ENCODE measurements at places on chromosomes 5 and 9.

- DNase-seq, result no peak
These were observed 53.0 kb upstream of the BOD1 start for GRCh38 chr5:173669483-173669882.

DNA sequence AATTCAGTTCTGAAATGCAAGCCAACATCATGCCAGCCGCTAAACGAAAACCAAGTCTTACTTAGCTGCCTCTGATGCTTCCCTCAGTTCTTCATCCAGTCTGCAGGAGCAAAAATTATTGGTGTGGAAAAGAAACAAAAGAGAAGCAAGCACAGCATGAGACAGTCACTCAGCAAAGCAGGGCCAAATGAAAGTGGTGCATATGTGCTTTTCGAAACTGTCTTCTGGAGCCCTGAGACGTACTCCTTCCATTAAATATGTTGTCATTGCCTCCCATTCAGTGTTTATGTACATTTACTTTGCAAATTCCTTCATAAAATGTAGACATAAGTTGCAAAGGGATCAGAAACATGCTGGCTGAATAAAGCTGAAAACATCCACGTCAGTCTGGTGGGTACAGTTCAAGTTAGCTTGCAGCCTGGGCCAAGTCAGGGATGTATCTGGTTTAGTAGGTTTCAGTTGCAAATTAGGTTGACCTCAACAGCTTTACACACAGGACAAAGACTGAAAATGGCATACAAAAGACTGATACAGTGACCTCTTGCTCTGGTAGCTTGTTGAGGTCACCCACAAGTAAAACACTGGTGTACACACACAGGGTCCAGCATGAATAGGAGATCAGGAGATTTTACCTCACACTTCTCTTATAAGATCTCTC, 139.7 kb upstream of the PCA3 start:
- no peak for DNase-seq

DNA sequence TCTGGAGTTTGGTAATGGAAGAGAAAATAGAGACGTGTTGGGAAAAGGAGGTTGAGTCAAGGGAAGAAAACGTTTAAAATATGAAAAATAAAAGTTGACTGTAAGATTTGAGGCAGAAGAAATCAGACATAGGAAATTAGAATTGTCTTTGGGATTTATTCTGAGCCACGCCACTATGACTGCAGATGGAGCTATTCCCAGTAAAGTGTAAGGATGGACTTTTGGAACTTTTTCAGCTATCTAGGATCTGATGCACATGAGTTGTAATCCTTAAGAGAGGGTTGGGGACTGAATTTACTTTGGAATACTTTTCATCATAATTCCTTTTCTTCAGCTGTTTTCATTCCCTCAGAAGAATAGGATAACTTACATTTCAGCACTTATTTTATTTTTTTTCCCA, 336.7 kb downstream of the FAM170A start:
- no peak for DNase-seq

DNA sequence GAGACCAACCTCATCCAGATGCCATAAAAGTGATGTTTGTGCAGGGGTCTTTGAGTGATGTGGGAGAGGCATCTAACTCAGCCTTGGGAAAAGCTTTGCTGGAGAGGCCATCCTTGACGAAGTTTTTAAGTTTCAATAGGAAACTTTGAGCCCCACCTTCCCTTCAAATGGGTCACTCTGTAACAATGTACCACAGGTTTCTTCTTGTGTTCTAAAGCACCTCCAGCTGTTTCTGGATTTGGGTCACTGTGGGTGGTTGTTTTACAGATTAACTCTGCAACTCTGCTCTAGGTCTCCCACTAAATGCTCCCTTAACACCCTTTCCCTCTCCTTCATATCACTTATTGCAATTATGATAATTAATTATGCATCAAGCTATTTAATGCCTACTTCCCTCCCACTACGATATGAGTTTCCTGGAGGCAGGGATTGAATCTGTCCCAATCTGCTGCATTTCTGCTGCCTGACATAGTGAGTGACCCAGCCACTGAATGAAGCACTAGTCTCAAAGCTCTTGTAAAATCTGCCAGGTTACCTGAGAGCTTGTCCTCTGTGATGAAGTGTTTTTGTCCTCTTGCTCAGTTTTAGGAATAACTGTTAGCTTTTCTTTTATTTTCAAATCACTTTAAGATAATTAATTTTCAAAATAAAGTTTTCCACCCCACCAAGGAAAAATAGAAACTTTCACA, 60.5 kb upstream of the PUM3 start:
- no peak for DNase-seq

- DNase-seq, result no peak
These were observed 52.1 kb upstream of the FSTL4 start for GRCh38 chr5:133664422-133664821.

GRCh38 chr5:55110217-55110616, 7.8 kb downstream of the GZMA start:
- DNase-seq, result no peak

- no peak for DNase-seq
These were observed 54.4 kb downstream of the CMYA5 start for GRCh38 chr5:79743846-79744605.

- DNase-seq, result no peak
These were observed 66.9 kb downstream of the ENTREP1 start for GRCh38 chr9:69391946-69392345.

- no peak for DNase-seq
These were observed 342.3 kb downstream of the PLK2 start for GRCh38 chr5:58117542-58117941.

GRCh38 chr5:181184845-181185216, 20.2 kb downstream of the TRIM7 start:
- DNase-seq, result no peak

DNA sequence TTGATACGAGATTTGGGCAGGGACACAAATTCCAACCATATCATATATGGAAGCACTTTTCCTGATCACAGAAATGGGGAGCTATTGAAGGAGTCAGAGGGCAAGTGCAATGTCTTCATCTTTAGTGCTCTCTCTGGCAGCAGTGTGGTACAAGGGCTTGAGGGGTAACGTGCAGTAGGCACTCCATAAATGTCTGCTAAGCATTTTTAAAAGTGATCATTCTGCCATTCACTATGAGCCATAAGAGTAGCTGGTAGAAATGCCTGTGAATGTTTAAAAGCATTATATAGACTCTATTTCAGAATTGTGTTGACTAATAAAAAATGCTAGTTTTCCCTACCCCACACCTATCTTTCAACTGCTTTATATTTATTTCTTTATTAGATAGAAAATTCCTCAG, 61.1 kb upstream of the DHFR start:
- DNase-seq, result no peak

DNA sequence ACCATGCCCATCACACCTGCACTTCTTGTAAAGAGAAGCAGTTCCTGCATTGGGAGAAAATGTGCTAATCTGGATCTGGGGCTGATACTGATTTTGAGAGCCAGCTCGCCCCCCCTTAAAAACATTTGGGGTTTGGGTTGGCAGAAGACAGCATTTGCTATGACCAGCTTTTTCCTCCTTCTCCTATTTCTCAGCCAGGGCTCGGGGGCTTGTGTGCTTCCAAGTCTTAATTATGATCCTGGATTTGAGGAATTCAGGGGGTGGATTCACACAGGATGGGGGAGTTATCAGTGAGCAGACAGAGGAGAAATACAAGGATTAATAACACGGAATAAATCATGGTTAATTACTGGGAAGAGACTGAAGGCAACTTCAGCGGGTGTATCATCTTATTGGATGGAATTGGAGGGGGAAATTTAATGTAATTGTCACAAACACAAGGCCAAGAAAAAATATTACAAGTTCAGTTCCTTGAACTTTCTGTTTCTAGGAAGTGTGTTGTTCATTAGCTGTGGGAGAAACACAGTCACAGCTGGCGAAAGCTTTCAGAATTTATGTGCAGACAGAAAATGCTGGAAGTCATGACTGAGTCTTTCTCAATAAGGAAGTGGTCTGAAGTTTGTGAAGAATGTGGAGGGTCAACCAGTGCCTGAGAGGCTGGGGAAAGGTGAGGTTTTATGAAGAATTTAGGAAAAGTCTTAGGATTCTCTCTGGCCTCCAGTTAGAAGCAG, 15.3 kb downstream of the C9orf152 start:
- DNase-seq, result no peak

DNA sequence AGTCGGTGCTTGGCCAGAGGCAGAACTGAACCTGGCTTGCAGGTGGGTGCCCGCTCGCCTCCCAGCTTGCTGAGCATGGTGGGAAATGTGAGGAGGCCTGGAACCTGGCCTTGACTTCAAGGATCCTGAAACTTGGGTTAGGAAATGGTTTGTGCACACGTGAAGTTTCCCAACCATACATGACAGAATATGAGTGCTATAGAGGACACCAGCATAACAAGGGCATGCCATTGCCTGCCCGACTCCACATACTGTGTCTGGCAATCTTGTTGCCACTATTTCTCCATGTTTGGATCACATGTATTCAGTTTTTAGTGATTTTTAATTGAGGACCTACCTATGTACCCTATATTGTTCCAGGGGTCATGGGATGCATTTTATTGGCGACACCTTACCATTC, 177.6 kb upstream of the ANKRD55 start:
- no peak for DNase-seq

DNA sequence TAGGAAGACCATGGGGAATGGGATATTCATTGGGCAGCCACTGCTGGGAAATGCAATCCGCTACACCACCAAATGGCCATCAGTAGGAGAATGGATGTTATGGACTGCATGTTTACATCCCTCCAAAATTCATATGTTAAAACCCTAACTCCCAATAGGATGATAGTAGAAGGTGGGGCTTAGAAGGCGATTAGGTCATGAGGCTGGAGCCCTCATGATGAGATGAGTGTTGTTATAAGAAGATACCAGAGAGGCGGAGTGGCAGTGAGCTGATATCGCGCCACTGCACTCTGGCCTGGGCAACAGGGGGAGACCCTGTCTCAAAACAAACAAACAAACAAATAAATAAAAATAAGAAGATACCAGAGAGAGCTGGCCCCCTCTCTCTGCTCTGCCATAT, 16.1 kb upstream of the GTF3C5 start:
- DNase-seq, result no peak

- no peak for DNase-seq
These were observed 255.5 kb downstream of the FANCC start for GRCh38 chr9:95061916-95062595.

DNA sequence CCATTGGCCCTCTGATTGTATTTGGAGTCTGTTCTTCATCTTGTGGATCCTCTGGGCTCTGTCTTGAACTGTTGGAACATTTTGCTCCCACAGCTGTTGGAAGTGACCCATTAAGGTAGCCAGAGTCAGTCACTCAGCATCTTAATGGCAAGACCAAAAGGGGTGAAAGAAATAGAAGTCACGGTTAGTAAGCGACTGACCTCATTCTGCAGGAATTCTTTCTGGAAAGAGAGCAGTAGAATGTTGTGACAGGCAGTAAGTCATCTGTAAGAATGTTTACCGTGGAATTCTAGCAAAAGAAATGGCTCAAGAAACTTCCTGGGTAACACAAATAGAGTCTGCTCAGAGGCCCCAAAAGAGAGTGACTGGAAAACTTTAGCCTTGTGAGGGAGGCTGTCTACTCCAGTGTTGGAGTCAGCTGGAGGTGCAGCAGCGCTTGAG, 28.6 kb upstream of the TNC start:
- no peak for DNase-seq

GRCh38 chr5:166712447-166713185, 1578.8 kb upstream of the WWC1 start:
- DNase-seq, result no peak

DNA sequence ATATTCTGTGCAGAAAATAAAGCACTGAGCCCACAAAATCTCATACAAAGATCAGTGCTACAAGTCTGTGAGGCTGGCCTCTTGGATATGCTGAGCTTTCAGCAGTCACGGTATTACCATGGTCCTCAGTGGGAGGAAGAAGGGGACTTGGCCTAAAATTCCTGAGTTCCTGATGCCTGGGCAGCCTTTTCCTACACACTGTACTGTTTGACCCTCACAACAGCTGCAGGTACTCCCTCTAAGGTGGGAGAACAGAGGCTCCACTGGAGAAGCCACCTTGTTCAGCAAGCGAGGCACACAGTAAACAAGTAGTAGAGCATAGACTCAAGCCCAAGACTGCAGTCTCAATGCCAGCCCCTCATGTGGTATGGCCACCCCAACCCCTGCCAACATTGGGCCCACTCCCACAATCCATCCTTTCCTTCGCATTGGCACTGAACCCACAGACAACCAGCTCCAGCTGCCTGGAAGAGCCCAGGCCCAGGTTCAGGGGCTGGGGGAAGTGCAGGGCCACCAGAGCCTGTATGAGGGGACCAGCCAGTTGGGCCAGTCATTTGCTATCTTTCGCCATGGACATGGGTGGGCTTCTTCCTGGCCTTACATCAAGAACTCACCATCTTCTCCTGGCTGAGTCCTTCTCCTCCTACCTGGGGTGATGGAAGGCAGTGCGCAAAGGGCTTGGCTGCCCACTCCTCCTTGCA, 14.3 kb downstream of the ACSL6 start:
- DNase-seq, result no peak

DNA sequence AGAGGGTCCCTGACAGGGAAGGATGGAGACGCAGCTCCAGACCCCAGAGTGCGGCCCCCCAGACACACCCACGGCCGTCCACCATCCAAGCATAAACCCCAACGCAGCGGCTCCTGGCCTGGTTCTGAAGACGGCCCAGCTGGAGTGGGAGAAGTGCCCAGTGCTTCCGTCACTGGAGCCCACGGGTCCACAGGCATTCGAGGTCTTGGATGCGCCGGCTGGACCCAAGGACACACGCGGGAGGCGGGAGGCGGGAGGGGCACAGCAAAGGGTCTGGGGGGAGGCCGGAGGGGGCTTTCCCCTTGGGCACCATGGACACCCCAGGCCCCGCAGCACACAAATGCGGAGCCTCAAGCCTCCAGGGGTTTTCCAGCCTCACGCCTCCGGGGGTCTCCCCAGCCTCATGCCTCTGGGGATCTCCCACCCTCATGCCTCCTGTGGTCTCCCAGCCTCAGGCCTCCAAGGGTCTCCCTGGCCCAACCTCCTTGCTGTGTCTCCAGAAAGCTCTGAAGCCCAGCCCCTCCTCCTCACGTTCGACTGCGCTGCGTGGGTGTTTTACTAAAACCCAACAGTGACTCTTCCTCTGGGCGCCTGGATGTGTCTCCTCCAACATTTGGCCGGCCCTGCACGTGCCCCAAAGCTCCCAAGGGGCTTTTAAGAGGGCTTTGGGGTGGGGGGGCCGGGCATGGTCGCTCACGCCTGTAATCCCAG, 15.2 kb downstream of the EXD3 start:
- DNase-seq, result no peak

DNA sequence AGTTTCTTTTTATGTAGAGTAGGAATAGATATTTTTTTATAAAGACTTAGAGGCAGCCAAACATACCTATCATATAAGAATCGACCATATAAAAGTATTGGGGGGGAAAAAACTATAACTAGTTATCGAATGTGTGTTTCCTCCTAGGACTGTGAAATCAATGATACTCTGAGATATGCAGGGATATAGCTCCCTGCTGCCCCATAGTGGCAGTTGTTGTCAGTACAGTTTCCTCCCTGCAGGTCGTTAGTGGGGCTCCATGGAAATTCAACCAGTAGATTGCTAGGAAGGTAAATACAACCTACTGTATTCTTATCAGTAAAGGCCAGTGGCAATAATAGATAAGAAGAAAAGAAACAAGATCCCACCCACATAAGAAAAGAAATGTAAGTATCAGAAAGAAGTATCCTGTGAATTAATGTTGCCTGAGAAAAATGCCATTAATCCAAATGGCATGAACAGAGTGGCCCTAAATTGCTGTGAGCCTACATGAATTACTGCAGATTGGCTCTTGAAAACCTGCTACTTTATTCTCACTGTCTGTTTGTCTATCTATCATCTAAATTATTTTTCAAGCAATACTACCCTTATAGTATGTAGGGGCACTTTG, 136.9 kb upstream of the FBN2 start:
- peak; percentile 17 for DNase-seq

- DNase-seq, result no peak
These were observed 73.3 kb downstream of the GOLPH3 start for GRCh38 chr5:32100691-32101302.

- DNase-seq, result no peak
These were observed 219.3 kb downstream of the SMARCA2 start for GRCh38 chr9:2234371-2234893.
